ENCODE measurements at places on chromosomes 16 and 17.

DNA sequence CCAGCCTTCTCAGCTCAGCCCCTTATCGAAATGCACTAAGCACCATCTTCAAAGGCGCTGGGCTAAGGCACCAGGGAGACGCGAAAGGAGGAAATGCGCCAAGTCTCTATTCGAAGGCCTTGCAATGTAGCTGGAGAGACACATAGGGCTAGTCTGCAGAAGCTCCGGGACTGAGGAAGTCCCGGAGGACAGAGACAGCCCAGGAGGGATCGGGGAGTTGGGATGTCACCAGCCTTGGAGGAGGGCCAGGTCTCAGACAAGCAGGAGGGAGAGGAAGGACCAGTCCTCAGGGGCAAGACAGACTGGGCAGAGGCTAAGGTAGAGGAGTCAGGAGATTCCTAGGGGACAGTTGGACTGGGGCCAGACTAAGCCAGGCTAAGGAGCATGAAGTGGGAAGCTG, 8.5 kb downstream of the C17orf100 start:
- no peak for DNase-seq

DNA sequence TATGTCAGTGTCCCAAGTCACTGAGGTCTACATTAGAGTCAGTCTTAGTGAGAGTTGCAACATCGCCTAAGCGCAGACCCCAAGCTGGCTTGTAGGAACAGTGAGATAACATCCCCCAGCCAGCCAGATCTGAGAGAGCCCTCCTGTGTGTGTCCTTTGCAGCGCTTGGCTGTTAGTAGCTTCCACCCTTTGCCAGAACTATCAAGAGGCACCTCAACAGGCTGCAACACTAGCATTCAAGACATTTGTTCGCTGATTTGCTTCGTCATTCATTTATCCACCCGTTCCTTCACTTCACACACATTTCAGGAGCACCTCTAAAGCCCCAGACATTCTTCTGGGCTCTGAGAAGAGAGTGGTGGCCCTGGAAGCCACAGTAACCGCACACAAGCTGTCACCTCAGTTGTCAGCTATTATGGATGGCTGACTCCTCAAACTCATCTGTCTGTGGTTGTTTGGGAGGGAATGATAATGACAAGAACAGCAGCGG, 289.6 kb downstream of the WWOX start:
- DNase-seq: no peak

DNA sequence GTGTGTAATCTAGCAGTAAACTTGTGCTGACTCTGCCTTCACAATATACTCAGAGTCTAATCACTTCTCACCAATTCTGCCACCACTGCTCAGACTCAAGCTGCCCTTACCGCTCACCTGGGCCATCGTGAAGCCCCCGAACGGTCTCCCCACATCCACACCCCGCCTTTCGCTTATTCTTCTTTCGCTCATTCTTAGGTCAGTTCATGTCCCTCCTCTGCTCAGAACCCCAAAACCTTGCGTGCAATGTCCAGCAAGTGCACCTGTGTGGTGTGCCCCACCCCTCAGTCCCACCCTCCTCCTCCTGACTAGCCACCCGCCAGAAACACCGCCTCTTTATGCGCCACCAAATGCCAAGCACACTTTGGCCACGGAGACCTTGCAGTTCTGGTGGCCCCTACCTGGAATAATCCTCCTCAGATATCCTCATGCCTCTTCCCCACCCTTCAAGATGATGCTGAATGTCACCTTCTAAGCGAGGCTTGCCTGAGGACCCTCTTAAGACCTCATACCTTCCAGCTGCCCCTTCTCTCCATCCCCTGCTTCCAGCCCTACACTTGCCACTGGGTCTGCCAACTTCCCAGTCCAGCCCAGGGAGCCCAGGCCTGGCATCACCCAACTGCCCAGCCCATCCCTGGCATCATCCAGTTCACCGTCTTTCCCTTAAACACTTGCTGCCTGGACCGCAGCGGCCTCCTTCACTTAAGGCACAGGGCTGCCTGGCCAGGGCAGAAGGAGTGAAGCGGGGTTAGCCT, 34.3 kb upstream of the RBFOX3 start:
- no peak for DNase-seq

- no peak for DNase-seq
These were observed 6.7 kb upstream of the MT4 start for GRCh38 chr16:56558024-56558747.

DNA sequence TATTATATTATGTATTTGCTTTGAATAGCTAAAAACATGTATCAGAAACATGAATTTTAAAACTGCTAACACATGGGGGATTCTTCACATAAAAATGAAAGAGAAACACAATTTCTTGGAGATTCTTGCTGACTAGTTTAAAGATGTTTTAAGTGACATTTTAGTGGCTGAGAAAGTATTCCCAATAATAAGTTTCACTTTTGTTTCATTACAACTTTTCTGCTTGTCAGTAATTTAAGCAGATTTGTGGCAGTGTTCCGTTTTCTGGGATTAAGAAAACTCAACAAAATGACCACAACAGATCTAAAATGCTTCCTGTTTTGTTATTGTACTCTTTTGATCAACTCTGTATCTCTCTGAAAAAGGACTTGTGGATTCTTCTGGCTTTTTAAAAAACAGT, 75.9 kb downstream of the NLK start:
- no peak for DNase-seq

DNA sequence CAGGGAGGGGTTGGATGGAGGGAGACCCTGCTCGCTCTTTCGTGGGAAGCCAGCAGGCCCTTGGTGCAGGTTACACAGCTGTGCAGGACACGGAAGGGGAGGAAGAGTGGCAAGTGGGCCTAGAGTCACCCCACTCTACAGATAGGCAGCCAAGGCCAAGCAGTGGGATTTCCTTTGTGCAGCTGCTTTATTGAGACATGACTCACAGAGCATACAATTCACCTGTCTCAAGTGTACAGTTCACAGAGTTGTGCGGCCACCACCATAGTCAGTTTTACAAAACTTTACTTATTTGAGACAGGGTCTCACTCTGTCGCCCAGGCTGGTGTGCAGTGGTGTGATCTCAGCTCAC, 91.2 kb upstream of the CIBAR2 start:
- DNase-seq: no peak

DNA sequence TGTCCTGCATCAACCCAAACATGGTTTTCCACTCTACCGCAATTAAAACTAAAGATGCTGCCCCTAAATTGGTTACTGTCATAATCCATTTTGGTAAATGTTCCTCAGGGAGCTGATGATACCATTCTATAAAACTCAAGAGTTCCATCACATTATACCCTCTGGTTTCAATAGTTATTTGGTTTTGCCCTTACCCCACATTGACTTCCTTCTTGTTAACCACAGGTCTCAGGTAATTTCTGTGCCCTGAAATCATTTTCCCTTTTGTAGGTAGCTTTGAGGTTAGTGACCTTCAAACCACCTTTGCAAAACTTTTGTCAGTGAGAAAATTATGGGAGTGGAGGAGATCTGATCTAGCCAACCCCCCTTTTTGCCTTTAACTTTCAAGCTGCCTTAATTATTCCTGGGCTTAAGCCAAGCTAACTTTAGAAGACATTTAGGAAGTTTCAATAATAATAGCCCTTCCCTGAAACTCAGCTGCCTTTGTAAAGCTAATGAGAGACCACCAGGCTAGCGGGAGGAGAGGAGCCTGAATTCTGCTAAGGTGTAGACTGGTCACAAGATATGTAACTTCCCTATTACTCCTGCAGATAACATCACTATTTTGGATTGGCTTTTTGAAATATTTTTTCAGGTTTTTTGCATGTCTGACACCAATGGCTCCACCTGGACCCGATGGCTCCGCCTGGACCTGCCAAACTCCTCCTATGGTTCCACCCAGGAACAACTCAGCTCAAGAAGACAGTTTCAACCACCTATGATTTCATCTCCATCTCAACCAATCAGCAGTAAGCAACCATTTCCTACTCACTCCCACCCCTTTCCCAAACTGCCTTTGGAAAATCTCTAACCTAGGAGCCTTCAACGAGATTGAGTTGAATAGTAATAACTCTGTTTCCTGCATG, 224.9 kb downstream of the HS3ST3B1 start:
- no peak for DNase-seq

- DNase-seq: no peak
These were observed 9.9 kb downstream of the XYLT1 start for GRCh38 chr16:17460890-17461289.

- no peak for DNase-seq
These were observed 247.0 kb downstream of the CHD9NB start for GRCh38 chr16:52805559-52806168.

GRCh38 chr17:14330492-14330962, 29.6 kb downstream of the HS3ST3B1 start:
- DNase-seq: no peak

DNA sequence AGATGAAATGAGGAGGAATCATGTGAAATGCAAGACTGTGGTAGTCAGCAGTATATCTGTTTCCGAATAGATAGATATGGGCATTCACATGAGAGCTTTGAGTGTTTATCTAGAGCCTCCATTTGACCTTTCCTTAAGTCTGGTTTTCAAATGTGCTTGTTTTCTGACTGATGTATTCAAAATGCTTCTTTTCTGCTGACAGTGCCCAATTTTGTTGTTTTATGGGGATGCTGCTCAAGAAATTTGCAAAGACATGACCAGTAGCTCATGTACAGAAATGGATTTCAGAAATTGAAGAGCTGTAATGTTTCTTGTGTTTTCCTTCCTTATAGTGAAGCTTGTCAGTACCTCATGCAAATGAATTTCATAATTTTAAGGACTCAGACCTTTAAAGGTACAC, 903.4 kb upstream of the CDH8 start:
- DNase-seq: no peak

- no peak for DNase-seq
These were observed 64.6 kb upstream of the IRX3 start for GRCh38 chr16:54351171-54351570.

- DNase-seq: no peak
These were observed 43.3 kb upstream of the CMIP start for GRCh38 chr16:81401035-81401950.

- DNase-seq: no peak
These were observed 33.0 kb downstream of the TBX4 start for GRCh38 chr17:61485067-61485775.

- no peak for DNase-seq
These were observed 25.0 kb downstream of the HOXB1 start for GRCh38 chr17:48505788-48506187.

DNA sequence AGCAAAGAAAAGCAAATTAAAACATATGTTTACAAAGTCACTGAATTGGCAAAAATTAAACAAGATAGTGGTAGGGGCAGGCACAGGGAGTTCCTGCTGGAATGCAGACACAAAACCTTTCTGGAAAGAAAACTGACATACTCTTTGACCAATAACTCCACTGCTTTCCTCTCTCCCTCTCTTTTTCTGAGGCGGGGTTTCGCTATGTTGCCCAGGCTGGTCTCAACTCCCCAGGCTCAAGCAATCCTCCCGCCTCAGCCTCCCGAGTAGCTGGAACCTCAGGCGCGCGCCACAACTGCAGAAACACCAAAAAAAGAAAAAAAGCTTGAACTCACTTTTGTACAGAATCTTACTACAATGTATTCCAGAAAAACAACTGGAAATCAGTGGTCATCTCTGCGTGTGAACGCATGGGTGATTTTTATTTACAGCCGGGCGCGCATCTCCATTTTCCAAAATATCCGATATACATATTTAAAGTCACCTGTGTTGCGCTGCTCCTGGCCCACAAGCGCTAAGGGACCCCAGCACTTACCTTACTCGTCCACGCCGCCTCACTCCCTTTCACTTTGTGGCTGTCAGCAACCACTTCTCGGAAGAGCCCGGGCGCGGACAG, 480 bp downstream of the TXNL4B start:
- DNase-seq: no peak

DNA sequence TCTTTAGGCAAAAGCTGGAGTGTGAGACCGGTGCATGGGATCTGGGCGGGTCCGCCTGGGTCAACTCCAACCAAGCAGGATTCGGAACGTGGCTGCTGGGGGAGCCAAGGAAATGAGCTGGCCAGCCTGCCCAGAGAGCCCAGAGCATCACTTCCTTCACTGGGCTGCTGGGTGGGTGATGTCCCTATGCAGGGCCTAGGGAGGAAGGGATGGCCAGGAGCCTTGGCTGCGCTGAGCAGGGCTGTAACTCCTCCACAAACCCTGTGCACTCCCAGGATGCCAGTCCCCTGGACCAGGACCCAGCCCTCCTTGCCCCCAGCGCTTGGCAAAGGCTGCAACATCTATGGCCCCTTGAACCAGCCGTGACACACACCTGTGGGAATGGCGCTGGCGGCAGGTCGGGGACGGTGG, 138.4 kb downstream of the RAB11FIP4 start:
- no peak for DNase-seq

DNA sequence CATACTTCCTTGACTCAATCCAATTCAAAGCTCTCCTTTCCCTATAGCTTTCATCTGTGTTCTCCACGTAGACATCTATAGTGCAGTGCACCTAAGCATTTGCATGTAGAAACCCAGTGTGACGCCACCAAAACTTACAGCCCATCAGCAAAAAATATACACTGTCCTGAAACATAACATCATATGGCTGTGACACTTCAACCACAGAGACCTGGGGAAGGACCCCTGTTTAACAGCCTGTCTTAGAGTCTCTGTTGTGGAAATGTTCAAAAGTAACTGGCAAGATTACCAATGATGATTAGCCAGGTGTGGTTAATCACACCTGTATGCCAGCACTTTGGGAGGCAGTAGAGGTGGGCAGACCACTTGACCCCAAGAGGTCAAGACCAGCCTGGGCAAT, 22.2 kb downstream of the GSPT1 start:
- no peak for DNase-seq

- DNase-seq: no peak
These were observed 549 bp downstream of the SLC26A11 start for GRCh38 chr17:80220736-80221215.

- no peak for DNase-seq
These were observed 5.6 kb downstream of the SPATA32 start for GRCh38 chr17:45256114-45256966.

DNA sequence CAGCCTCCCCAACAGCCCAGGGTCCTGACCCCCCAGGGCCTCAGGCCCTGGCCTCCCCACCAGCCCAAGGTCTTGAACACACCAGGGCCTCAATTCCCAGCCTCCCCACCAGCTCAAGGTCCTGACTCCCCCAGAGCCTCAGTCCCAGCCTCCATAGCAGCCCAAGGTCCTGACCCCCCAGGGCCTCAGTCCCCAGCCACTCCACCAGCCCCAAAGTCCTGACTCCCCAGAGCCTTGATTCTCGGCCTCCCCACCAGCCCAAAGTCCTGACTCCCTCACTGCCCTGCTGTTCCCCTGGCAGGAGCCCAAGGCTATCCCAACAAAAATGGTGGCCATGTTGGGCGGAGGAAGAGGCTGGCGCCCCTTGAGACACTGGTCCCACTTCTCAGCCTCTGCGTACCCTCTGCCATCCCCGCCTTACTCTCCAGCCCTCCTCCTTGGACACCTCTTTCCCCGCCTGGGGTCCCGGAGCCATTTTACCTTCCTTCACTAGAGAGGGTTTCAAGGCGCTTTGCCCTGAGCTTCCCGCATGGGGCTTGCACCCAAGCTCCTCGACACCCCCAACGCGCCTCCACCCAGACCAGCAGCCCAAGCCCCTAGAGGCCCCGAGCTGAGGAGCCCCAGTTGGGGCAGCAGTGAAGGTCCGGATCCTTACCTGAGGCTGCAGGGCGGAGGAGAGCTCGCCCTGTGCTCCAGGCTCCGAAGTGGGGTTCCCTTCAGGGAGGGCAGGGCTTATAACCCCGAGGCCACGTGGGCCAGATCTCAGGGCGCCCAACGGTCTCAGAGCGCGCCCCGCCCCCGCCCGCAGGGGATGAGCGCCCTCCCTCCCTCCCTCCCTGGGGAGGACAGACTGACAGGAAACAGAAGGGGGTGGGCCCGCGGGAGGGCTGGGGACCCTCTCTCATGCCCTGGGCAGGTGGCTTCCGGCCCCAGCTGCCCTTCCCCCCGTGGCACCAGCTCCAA, 3.5 kb upstream of the TSPOAP1 start:
- DNase-seq: no peak

All from NCI-H526 treated with DMSO at 0.1 percent for 48 hours (cell line).